Osteoblast (primary cell): ENCODE measurements at places on chromosomes 5 and 9. TPM values are rescaled to one million over a fixed set of nuclear protein-coding genes. Genes with fewer than 3 reads are reported as not detected.

DNA sequence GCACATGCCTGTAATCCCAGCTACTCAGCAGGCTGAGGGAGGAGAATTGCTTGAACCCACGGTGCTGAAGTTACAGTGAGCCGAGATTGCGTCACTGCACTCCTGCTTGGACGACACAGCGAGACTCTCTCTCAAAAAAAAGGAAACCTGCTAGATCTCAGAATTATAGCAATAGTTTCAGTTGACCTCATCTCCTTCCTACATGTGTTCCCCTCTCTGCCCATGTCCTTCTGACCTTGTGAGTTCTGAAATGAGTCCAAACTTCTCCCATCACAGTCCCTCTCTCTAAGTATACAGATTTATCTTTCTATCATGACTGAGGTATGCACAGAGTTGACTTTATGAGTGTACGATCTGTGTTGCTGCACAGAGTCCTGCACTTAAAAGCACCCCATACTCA lies 44.6 kb upstream of the SHOC1 start:
- DNase-seq, result no peak

CPEB4 gene
- total RNA-seq, result 36.2 and 41.6 TPM in 2 replicates

- no peak for DNase-seq
Measured at GRCh38 chr9:38107811-38108304, 38.8 kb upstream of the SHB start.

DNA sequence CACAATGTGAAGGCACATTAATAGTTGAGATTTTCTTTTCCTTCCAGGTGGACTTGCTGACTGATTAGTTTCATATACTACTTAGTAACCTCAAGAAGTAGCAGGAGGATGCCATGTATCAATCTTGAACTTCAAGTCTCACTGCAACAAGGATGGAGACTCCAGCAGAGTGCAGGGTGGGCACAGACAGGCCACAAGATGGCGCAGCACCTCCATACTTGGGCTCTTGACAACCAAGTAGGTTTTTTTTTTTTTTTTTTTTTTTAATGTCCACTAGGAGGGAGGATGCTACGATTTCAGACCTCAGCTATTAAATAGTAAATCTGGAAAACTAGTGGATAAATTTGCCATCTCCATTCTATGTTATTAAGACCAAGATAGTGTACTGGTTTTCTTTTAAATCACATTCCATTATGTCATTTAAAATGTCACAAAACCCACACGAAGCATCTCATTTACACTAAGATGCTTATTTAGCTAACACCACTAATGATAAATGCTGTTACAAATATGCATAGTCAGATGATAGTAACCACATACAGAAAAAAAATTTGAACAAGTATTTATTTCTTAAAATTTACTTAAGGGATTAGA lies 58.6 kb downstream of the IL6ST start:
- DNase-seq, result peak; percentile 95
